ENCODE measurements at places on chromosomes 1 and 21.

DNA sequence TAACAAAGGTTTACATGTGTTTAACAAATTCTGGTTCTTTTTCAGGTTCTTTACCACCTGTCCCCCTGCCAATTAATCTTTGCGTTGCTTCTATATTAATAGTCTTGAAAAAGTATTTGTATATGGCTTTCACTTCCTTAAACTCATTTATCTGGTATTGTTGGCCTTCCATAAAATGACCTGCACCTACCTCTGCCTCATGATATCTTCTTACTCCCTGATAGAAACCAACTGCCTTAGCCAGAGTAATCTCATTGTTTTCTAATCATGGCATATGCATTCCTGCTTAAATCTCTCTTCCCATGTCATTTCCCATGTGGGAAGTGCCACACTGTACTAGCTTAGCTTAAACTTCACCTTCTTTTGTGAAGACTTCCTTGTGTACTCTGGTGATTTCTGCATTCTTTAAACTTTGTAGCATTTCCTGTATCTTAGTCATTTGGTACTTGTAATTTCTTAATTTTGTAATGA lies 8.7 kb downstream of the SMG7 start:
- no peak for DNase-seq

DNA sequence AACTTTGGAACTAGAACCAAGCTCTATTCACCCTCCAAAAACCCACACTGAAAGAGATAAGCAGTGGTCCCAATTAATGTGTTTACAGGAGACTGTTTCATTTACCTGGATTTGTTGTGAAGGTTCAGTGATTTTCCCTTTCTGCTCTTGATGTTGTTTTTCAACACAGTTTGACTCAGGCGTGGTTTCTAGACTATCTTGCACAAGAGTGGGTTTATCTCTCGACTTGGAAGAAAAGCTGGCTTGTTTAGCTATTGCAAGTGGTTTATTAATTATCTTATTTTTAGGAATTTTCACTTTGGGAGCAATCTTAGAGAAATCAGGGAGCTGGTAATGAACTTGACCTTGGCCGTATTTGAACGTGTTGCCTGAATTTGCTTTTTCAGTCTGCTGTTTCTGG lies 5.3 kb downstream of the AKNAD1 start:
- no peak for DNase-seq

- no peak for DNase-seq
These were observed 72.3 kb downstream of the PLPP3 start for GRCh38 chr1:56506951-56507491.

- no peak for DNase-seq
These were observed 58.4 kb upstream of the COL6A1 start for GRCh38 chr21:45923146-45923545.

DNA sequence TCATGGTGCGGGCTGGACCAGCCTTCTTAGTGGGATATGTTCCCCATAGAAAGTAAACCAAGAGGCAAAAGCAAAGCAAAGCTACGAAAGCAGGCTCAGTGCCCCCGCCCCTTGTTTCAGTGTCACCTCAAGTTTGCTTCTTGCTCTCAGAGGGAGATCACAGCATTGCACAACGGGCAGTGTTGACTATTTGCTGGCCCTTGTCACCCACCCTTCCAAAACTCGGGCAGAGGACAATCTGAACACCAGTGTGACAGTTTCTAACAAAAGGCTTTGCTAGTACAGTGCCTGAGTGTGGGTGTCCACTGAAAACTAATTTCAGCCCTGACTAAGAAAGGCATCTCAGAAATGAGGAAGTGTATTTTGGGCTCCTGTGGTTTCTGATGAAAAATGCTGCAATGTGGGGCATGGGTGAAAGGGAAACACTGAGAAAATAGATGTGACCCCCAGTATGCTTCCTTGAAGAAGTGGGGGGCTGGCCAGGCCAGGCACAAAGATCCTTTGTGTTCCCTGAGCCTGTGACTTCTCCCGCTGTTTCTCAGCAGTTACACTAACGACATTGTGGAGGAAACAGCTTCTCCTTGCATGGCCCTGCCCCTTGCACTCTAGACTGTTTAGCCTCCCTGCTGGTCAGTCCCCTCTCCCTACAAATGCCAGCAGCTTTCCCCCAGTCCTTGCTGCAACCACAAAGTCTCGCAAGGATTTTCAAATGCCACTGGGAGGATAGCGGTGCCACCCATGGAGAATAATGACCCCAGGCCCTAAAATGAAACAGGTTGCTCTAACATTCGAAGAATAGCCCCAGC lies 33.3 kb upstream of the KCNE1 start:
- DNase-seq, result no peak

DNA sequence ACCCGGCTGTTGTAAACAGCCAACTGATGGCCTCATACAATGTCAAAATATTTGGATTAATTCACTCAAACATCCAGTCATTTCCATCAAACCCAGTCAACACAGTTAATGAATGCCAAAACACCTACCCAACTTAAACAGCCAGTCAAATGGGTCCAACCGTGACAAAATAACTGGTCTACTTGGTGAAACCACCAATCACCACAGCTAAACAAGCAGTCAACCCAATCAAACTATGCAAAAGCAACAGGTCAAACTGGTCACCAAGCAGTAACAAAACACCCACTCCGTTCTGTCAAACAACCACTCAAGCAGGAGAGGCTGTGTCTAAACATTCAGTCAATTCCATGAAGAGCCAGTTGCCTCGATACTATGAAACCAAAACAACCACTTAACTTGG lies 119.2 kb downstream of the FOXD2 start:
- no peak for DNase-seq

- DNase-seq, result no peak
These were observed 74.2 kb downstream of the KIRREL1 start for GRCh38 chr1:158067662-158068061.

GRCh38 chr1:43296207-43296606 lies 4.6 kb upstream of the TIE1 start:
- DNase-seq, result no peak

GRCh38 chr21:45163413-45164123 lies 89.2 kb downstream of the ADARB1 start:
- DNase-seq, result no peak

Measured in NCI-H1436 (cell line).